ENCODE measurements at places on chromosomes 12 and 14.

GRCh38 chr14:79896009-79896408 lies 315.3 kb downstream of the DIO2 start:
- DNase-seq: no peak

- no peak for DNase-seq
These were observed 328.6 kb downstream of the PCNX1 start for GRCh38 chr14:71235875-71236274.

DNA sequence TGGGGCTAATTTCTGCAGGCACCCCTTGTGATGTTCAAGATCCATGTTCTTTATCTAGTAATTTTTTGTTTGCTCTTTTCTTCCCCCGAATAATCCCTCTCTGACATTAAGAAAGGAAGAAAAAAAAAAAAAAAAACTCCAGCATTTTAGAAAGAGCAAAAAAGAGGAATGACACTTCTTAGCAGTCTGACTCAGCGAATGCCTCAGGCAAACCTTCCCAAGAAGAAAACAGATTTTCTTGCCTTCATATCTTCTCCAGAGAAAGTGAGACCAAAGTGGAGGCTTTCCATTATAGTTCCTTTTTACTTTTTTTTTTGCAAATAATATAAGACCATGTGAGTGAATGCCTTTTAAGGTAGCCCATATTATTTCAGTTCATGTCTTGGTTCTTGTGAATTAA lies 479.0 kb upstream of the SYT1 start:
- no peak for DNase-seq

- DNase-seq: no peak
These were observed 47.6 kb upstream of the BDKRB2 start for GRCh38 chr14:96156804-96157760.

GRCh38 chr12:100375038-100375735 lies 18.3 kb downstream of the SLC17A8 start:
- DNase-seq: no peak

GRCh38 chr12:119181202-119181601 lies 2.5 kb downstream of the HSPB8 start:
- DNase-seq: no peak

DNA sequence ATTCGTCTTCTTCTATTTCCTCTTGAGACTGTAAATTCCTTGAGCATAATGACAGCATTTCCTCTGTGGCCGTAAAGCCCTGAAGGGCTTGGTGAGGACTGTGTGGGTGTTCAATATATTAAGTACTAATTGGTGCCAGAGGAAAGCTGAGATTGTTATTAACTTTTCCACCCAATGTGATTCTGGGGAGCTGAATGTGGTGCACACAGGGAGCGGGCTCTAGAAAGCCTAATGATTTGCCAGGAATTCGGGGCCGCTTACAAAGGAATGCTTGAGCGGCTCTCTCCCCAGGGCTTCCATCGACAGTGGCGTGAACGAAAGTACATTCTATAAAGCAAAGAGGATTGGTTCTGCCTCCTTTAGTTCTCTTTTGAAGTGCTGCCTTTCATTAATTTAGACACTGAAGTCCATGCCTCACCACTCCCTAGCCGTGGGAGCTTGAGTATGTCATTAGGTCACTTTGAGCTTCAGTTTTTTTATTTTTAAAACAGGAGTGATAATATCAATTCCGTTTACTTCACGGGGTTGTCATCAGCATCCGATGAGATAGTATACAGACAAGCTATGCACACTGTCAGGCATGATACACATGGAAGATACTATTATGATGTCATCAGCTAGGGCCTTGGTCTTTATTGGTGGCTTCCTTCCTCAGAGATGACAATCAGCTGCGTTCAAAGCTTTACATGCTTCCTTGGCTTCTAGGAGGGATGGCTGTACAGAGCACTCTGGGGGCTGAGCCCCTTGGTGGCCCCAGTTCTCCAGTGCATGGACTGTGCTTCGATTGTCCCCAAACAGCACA lies 11.0 kb upstream of the GSG1 start:
- DNase-seq: no peak

- DNase-seq: no peak
These were observed 11.6 kb downstream of the TMEM119 start for GRCh38 chr12:108586306-108586705.

- DNase-seq: no peak
These were observed 9.3 kb downstream of the DAAM1 start for GRCh38 chr14:59197695-59198262.

GRCh38 chr12:29545102-29545467 lies 47.6 kb upstream of the OVCH1 start:
- DNase-seq: no peak

DNA sequence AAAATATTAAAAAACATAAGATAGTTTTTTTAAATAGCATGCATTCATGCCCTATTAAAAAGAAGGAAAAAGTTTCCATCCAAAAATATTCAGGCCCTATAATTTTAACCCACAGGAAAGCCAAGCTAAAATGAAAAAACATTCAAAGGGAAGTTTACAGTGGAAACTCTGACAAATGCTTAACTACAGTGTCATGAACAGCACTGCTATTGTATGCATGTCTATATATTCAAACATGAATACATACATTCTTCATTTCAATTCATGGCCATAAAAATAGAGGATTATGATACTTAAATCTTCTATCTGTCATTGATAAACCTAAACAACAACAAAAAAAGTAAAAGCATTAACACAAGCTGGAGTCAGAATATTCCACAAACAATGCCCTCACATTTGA lies 67.4 kb downstream of the PPP2R5E start:
- DNase-seq: no peak

DNA sequence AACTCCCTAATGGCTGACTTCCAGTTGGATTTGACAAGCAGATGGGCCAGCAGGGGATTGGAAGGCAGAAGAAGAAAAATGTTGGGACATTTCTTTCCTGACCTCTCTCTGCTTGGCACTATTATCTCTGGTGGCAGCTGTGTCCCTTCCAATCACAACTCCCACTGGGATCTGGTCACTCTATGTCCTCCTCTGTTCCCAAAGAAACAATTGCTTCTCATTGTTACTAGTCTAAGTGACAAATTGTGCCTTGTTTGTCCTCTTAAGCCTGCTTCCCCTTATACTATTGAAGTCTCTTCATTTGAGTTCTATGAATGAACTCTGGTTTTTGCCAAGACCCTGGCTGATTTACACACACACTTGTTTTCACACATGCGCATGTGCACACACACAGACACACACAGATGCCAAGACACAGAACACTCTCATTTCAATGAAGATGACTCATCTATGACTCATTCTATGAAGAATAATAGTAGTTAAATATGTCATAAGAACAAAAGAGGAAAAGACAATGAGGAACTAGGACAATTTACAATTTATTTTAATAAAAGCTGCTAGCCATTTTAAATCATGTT lies 83.0 kb upstream of the FAR2 start:
- DNase-seq: no peak

GRCh38 chr14:102777711-102778337 lies 575 bp downstream of the TRAF3 start:
- DNase-seq: peak; percentile 64

GRCh38 chr14:31968107-31968810 lies 108.8 kb upstream of the ARHGAP5 start:
- DNase-seq: no peak

DNA sequence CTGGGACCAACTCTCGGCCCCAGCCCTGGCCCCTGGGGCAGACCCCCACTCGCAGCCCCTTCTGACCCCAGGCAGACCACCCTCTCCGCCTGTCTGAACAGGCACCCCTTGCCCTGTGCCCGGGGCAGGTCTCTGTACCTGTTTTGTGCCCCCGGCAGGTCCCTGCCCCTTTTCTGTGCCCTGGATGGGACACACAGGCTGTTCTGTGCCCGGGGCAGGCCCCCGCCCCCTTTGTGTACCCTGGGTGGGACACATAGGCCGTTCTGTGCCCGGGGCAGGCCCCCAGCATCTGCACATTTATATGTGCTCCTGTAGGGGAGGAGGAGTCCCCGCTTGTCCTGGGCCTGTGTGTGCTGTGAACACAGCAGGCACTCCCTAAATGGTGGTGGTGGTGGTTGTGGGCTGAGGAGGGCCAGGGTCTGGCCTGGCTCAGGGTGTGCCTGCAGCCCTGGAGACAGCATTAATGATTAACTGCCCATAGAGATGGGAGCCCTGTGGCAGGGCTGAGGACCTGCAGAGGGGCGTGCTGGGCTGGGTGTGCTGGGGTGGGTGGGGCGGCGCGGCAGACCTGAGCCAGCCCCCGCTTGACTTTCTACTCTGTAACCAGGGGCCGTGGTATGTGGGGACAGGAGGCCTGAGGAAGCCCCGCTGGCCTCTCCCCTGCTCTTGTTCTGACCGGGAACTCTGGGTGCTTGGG lies 3.7 kb downstream of the FBRSL1 start:
- DNase-seq: no peak

DNA sequence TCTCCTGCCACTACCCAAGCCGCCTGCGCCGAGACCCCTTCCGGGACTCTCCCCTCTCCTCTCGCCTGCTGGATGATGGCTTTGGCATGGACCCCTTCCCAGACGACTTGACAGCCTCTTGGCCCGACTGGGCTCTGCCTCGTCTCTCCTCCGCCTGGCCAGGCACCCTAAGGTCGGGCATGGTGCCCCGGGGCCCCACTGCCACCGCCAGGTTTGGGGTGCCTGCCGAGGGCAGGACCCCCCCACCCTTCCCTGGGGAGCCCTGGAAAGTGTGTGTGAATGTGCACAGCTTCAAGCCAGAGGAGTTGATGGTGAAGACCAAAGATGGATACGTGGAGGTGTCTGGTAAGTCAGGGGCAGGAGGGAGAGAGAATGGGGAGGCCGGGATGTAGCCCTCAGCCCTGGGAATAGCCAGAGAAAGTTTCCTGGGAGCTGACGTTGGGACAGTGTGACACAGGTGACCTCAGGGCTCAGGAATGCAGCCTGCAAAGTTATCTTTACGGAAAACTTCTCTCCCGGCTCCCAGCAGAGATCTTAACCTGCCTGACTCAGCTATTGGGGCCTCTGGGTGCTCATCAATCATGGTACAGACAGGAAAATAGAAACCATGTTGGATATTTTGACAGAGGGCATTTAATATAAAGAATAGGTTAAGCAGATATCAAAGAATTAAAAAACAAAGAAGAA lies 747 bp downstream of the HSPB8 start:
- no peak for DNase-seq

DNA sequence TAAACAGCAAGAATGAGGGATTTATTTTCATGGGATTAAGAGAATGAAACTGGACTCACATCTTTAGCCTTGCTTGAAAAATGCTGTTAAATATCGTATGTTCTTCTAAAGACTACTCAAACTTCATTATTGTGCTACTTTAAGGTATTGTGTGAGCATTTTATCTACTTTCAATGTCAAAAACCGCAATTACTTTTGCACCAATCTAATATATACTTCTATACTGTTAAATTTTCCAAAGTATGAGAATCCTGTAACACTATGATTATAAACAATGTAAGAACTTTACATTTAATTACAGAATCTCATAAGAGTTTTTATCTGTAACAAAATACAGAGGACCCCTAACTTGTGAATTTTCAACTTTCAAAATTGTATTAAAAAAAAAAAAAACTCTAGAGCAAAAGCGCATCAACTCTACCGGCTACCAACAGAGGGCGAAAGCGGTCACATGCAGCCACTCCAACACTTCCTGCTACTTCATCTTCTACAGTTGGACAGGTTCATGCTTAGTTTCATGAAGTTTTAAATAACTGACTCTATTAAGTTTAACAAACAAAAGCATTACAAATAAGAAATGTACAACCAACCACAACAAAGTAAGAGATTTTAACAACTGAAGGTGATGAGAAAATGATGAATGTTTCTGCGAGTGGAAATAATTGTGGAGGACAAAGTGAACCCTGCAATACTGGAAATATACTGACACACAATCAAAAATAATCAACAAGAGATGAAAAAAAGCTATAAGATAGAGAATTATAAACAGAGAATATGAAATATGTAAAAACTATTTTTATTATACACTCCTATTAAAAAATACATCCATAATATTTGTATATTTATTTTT lies 210.9 kb downstream of the MED13L start:
- DNase-seq: peak; percentile 57

GRCh38 chr12:88558340-88558867 lies 21.9 kb downstream of the KITLG start:
- DNase-seq: no peak

GRCh38 chr14:99537399-99537798 lies 56.2 kb downstream of the CCNK start:
- DNase-seq: no peak

GRCh38 chr14:32737621-32738020 lies 201.1 kb upstream of the NPAS3 start:
- DNase-seq: no peak

- DNase-seq: no peak
These were observed 91.9 kb downstream of the RAD52 start for GRCh38 chr12:857611-858010.

DNA sequence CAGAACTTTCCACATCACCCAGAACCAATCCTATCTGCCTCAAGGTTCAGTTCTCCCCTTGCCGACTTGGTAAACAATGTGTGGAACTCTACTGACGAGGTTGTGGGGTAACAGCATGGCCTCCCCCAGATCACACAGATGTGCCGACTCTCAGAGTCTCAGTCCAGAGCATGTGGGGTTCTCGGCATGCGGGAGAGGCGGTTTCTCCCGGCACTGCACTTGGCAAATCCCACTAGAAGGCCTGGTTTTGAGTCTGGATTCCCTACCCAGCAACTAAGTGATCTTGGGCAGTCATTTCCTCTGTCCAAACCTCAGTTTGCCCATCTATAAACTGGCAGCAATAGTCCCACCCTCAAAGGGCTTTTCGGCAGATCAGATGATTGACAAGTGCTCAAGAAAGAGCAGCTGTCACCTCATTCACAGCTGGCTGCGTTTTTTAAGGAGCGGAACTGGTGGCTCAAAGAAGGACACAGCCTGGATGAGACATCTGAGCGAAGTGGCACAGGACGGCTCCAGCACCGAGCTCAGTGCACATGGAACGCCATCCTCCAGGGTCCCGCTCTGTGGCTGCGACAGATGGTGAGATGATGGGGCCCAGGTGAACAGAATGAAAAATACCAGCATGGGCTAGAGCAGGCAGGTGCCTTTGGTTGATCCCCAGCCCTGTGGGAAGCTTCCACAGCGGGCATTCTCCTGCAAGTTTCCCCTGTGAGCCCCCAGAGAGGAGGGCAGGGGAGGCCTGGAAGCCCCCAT lies 7.3 kb downstream of the TESC start:
- DNase-seq: no peak

DNA sequence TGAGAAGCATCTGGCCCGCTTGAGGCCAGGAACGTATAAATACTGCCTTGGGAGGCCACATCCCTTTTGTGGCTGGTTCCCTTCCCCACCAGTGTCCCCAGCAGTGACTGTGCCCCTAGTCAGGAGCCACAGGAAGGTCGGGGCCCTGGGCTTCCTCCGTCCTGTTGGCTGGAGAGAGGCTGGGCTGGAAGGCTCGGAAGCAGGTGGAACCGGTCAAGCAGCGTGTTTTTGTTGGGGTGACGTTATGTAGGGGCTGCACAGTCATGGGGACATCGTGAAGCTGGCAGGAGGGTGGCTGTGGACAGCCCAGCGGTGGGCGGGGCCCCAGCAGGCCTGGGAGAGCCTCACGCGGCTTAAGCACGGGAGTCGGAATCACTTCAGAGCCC lies 10.1 kb downstream of the XRCC3 start:
- no peak for DNase-seq

All from stimulated activated effector memory CD8-positive, alpha-beta T cell treated with anti-CD3 and anti-CD28 coated beads, Interleukin-12 subunit alpha, Interleukin-12 subunit beta, amount 100 ng/mL, for 72 hours (primary cell).